D721Med (cell line): ENCODE measurements at places on chromosomes 3 and 15.

DNA sequence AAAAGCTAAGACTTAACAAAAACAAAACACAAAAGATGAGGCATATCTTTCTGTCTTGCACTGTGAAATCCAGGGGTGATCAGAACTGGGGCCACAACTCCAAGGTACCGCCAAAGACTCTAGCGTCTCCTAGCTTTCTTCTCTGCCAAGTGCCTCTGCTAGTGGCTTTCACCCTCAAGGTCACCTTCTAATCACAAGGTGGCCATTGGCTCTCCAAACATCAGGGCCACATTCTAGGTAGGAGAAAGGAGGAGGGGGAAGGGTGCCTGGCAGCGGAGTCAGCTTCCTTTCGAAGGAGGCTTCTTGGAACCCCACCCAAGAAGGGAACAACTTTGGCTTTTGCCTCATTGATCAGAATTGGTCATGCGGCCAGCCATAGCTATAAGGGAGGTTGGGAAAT, 168.8 kb upstream of the SMAD3 start:
- no peak for DNase-seq

DNA sequence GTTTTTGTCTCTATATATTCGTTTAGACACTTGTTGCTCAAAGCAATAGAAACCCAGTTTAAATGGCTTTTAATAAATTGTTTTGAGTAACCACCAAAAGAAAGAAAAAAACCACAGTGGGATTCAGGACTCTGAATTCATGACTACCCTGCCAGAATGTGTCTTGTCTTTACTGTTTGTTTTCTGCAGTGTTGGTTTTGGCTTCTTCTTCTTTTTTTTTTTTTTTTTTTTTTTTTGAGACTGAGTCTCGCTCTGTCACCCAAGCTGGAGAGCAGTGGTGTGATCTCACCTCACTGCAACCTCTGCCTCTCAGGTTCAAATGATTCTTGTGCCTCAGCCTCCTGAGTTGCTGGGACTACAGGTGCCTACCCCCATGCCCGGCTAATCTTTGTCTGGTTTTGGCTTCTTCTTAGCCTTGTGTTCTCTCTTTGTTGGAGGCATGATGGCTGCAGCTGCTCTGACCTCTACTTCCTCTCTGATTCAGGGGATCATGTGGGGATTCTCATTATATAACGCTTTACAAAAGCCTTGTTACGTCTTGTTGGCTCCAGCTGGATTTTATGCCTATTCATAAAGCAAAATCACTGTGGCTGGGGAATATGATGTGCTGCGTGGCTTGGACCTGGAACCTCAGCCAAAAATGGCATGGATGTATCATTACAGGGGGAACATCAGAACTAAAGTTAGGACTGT, 54.0 kb downstream of the PLS1 start:
- no peak for DNase-seq

- DNase-seq = no peak
Measured at GRCh38 chr3:183455089-183455488, 26.7 kb upstream of the MCF2L2 start.

DNA sequence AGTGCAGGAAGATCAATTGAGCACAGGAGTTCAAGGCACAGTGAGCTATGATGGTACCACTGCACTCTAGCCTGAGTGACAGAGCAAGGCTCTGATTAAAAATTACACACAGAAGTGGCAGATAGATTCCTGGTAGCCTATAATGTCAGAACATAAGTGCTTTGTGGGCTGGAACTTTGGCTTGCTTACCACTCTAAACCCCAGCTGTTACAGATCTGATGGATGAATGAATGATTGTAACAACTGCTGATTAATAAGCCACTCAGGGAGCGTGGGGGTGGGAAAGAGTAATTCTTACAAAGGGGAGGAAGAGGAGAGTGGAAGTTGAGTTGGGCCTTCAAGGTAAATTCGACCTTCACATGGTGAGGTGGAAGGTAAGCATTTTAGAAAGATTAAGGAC, 40.9 kb upstream of the PTPN23 start:
- DNase-seq = no peak

- DNase-seq = no peak
Measured at GRCh38 chr3:111277226-111277625, 205.6 kb downstream of the NECTIN3 start.

DNA sequence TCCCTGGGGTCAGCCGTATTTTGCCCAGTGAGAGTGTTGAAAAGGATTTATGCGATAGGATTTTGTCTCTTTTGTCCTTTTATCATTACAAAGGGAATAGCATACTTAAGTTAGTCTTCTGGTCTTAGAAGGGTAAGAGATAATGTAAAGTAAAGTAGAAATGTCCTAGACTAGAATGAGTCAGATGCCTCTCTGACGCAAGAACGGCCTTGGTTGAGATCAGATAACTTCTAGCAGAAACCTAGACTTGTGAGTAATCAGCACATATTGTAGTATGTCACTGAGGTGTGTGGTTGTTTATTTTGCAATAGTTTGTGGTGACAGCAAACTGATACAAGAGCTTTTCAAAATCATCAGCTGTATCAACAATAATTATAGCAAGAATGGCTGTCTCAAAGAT, 866.1 kb downstream of the NSUN3 start:
- no peak for DNase-seq

GRCh38 chr15:74782259-74783071, 585 bp downstream of the CSK start:
- DNase-seq = no peak

DNA sequence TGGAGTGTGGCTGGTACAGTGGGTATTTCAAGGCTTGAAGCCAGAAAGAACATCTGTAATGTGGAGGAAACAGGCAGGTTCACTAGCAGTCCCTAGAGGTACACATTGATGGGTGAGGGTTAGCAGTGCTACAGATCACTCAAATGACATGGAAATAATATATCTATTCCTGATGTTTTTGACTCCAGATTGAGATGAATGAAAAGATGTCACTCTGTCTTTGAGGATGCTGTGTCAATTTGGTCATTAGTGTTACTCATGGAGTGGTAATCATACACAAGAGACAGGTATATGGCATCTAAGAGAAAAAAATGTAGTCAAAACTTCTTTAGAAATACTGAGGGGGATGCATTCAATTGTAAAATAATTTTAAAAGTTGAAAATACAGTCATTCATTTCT, 135.1 kb downstream of the ZIC1 start:
- DNase-seq = no peak

GRCh38 chr3:54858093-54858785, 69.6 kb downstream of the LRTM1 start:
- DNase-seq = no peak

DNA sequence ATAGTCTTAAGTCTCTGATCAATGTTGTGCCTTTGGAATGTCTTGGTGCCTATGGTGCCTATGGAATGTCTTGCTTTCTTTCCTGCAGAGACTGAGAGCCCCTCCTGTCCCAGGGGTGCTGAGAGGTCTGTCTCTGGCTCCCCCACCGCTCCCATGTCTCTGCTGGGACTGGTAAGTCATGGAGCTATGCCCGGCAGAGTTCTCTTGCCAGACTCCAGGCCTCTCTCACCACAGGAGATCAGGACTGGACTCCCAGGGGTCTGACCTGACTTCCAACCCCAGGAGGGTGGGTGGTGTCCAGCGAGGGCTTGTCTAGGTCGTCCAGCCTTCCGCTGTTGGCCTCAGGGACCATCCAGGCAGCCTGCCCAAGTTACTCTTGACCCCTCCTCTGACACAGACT, 14.0 kb upstream of the CYP11A1 start:
- no peak for DNase-seq

DNA sequence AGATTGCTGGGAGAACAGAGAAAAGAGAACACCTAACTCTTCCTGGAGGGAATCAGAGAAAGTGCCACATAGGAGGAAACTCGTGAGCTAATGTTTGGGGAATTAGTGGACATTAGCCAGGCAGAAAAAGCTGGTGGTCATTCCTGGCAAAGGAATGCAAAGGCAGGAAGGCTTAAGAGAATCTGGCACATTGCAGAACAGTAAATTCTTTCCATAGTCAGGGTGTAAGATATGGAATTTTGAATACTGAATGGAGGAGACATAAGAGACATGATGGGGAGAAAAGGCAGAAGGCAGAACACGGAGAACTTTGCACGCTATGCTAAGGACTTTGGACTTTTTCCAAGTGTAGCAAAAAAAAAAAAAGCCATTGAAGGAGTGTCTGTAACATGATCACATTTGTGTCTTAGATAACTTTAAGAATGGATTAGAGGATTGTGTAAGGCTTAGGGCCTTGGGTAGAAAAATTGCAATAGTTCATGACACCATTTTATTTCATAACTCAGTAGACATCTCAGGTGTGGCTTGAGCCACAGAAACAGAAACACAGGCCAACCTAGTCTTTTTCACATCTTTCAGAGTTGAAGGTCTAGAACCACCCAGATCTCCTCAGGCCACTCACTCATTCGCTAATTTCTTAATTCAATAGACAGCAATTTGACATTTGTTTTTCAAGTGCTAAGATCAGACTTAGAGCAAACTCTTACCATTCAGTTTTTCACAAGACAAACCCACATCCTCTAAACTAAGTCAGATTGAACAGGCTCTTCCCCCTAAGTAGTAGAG, 31.2 kb upstream of the CCDC80 start:
- DNase-seq = no peak

DNA sequence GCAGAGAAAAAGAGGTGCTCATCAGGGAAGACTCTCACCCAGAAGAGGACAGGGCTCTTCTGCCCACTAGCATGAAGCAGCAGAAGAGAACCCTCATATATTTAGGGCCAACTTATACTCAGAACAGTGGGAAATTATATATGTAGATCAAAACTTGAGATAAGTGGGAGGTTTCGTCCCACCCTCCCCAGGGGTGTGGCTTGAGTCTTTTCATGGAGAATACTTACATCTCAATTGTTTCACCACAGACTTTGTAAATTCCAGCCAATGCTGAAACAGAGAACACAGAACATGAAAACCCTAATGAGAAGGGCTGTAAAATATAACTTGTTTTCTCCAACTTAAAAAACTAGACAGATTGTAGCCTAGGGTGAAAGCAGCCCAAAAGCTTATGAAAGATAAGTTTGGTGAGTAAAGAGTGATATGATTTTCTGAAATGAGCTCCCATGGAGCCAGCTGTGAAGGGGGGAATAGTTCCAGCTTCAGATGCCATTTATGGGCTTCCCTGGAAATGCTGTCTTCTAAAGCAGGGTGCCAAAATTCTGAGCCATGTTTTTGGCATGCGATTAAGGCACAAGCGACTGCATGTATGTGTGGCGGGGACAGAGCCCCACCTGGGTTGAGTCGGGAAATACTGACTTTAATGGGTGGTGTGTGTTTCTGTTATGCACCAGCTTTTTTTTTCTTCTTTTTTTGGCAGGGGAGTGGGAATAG, 92.9 kb downstream of the WDR76 start:
- no peak for DNase-seq

DNA sequence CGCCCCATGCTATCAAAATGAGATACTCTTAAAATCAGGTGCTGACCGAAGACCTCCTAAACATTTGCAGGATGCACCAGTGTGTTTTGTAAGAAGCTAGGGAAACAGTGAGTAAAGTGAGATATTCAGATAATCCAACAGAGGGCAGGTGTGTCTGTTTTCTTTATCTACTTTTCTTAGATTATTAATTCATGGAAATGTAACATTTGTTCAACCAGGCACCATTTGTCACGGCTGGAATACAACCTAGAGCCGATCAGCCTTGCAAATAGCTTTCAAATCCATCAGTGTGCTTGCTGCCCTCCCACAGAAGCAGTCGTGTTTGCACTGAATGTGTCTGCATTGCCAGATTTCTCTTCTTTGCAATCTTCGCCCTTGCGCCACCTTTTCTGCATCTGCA, 201.9 kb upstream of the CHRM5 start:
- DNase-seq = no peak

- DNase-seq = no peak
Measured at GRCh38 chr3:46989146-46989810, 9.8 kb downstream of the NBEAL2 start.

- no peak for DNase-seq
Measured at GRCh38 chr3:132641837-132642538, 17.6 kb downstream of the ACAD11 start.

DNA sequence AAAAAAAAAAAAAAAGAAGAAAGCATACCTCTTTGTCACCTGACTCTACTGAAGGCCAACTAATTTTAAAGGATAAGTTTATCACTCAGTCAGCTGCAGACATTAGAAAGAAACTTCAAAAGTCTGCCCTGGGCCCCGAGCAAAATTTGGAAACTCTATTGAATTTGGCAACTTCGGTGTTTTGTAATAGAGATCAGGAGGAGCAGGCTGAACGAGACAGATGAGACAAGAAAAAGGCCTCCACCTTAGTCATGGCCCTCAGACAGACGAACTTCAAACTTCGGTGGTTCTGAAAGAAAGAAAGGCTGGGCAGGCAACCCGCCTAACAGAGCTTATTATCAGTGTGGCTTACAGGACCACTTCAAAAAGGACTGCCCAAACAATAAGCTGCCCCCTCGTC, 18.5 kb downstream of the GLDN start:
- DNase-seq = no peak

DNA sequence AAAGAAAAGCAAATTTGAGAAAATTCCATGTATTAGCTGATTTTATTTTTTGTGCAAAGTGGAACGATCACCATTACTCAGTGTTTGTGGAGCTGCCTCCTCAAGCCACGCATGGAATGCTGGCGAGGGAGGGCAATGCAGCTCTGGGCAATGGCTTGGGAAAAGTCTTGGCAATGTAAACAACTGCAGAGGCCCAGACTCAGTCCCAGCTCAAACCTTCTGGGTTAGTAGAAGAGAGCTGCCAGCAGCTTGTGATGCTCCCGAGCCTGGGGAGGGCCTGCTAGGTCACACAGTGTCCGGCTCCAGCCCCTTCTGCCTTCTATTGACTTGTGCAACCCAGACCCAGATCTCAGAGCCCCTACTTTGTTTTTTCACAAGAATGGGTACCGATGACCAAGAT, 4.3 kb downstream of the EPHB1 start:
- no peak for DNase-seq

- no peak for DNase-seq
Measured at GRCh38 chr3:71144525-71145253, 438.8 kb downstream of the FOXP1 start.

DNA sequence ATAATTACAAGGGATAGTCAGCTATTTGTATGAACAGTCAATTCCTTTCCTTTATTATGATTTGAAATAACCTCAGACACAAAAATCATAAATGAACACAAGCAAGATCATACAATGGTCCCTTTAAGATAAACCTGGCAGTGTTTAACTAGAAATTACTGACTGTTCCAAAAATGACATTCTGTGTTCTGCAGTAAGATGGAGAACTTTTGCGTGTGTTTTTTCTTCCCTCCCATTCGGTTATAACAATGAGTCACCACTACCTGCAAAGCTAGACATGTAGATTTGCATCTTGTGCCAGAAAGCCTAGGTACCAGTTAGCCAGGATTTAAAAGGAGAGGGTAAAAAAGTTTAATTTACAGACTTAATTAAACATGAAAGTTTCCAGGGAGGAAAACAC, 248.2 kb upstream of the ADAMTS9 start:
- no peak for DNase-seq

GRCh38 chr15:58431221-58432149, at the start of gene LIPC:
Gene LIPC (plus strand): TSS chr15:58431991. CDS start chr15:58432033, 42 bp downstream.
- DNase-seq = no peak

- no peak for DNase-seq
Measured at GRCh38 chr3:31300456-31301443, 232.0 kb upstream of the STT3B start.

- no peak for DNase-seq
Measured at GRCh38 chr3:171452328-171452727, 7.9 kb downstream of the TNIK start.
